SK-MEL-5 (cell line): ENCODE measurements at places on chromosomes 2 and 18.

GRCh38 chr18:76860411-76860810 lies 38.1 kb downstream of the ZNF236 start:
- DNase-seq, result no peak

DNA sequence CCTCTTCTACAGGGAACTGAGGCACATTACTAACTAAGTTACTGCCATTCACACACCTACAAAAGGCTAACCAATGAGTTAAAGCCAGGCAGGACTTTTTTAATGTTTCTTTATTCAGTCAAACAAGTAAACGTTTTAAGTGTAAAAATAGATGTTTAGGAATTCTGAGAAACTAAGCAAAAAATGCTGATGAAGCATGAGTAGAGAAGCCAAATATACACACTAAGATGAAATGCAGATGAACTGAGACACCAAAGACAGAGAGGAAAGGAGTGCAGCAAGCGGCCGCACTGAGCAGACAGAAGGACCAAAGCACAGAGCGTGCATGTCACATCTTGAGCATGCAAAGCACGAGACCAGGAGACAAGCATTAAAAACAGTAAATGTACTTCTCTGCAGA lies 17.9 kb downstream of the L3MBTL4 start:
- no peak for DNase-seq

- DNase-seq, result peak; percentile 54
Observed at GRCh38 chr2:232633413-232634205, at the start of gene EFHD1. Gene EFHD1, plus strand, starts transcription at chr2:232633604. Its CDS starts 101 bp downstream, at chr2:232633705.

DNA sequence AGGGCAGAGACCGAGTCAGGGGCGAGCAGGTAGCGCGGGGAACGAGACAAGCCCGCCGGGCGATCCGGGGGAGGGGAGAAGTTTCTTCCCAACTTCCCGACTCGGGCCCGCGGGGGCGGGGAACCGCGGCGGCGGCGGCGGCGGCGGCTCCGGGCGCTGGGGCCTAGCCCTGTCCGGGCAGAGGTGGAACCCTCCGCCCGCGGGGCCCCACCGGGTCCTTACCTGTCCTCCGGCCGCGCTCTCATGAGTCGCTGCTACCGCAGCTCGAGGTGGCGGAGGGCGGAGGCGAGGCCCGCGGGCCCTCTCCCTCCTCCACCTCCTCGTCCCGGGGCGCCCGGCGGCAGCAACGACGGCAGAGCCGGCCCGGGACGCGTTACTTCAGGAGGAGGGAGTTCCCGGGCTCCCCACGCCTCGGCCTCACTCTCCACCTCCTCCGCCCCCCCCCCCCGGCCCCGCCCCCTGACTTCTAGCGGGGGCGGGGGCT lies at the start of gene YES1:
Gene YES1, minus strand, starts transcription at position 351 of the 484 bp plus-strand sequence. CDS start 55,415 bp downstream, outside the sequence.
- peak; percentile 76 for DNase-seq

GRCh38 chr18:72409903-72410302 lies 134.2 kb downstream of the CBLN2 start:
- no peak for DNase-seq

- DNase-seq, result no peak
Observed at GRCh38 chr18:3392467-3392855, 57.5 kb upstream of the TGIF1 start.

- no peak for DNase-seq
Observed at GRCh38 chr2:121818546-121818945, 63.1 kb downstream of the TSN start.

- no peak for DNase-seq
Observed at GRCh38 chr2:80068038-80068731, 236.4 kb downstream of the LRRTM1 start.

DNA sequence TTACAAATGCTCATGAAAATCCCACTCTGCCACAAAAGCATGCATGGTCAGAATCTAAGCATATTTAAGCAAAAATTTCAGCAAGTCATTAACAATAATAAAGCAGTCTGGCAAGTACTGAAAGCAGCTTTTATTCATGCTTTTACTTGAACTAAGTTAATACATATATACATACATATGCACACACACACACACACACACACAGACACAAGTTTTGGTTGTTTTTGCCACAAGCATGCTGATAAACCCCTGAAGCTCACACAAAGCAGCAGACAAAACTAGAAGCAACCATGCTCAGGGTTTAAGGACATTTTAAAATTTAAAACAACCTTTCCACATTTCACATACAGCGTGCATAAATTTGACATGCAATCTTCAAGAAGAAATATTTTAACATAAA lies 819.1 kb upstream of the FSHR start:
- no peak for DNase-seq

GRCh38 chr2:97948926-97949325 lies 46.8 kb downstream of the TMEM131 start:
- no peak for DNase-seq

DNA sequence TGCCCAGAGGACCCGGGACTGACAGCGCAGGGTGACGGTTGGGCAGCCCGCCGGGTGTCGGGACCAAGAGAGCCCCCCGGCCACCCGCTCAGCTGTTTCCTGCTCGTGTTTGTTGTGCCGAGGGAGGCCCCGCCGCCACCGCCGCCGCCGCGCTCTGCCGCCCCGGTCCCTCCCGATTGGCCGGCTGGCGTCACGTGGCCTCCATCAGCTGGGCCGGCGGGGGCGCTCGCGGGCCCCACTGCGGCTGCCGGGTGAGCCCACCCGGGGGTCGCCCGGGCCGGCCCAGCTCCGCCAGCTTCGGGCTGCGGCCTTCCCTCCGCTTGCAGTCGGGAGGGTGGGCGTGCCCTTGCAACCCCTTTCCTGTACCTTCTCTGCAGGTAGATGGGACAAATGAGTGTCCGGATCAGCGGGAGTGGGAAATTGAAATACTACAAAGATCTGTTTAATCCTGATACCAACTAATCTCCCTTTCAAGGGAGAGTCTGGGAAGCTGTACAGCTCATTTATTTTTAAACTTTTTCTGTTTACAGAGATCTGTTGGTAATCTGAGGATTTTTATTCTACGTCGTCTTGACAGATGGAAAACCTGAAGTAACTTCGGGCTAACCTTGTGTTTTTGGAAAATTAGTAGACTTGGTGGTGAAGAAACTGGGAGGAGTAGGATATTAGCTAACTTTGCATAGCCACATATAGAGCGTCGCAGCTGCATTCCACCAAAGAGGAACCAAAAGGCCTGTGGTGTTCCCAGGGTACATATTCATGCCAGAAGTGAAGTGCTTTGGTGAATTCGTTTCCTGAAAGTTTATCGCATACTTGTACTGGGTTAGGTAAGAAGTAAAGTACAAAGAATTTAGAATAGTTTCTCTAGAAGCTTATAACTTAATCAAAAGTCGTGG lies 1.2 kb downstream of the YPEL5 start:
- peak; percentile 69 for DNase-seq

GRCh38 chr2:10009271-10009810 lies 34.0 kb upstream of the KLF11 start:
- DNase-seq, result no peak

- DNase-seq, result peak; percentile 59
Observed at GRCh38 chr2:85797921-85798320, 44.1 kb downstream of the ATOH8 start.

DNA sequence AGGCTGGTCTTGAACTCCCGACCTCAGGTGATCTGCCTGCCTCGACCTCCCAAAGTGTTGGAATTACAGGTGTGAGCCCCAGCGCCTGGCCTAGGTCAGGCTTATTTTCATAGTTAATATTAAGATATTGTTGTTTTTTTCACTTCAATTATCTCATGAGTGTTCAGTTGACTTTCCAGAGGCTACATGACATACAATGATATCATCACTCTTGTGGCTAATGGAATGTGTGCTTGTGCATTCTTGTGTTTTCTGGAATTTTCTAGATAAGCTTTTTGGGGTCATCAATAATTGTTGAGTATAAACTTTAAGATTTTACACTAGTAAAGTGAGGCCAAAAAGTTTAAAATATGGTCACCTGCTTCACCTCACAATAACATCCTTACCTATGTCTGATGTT lies 180.9 kb downstream of the FIGN start:
- no peak for DNase-seq

DNA sequence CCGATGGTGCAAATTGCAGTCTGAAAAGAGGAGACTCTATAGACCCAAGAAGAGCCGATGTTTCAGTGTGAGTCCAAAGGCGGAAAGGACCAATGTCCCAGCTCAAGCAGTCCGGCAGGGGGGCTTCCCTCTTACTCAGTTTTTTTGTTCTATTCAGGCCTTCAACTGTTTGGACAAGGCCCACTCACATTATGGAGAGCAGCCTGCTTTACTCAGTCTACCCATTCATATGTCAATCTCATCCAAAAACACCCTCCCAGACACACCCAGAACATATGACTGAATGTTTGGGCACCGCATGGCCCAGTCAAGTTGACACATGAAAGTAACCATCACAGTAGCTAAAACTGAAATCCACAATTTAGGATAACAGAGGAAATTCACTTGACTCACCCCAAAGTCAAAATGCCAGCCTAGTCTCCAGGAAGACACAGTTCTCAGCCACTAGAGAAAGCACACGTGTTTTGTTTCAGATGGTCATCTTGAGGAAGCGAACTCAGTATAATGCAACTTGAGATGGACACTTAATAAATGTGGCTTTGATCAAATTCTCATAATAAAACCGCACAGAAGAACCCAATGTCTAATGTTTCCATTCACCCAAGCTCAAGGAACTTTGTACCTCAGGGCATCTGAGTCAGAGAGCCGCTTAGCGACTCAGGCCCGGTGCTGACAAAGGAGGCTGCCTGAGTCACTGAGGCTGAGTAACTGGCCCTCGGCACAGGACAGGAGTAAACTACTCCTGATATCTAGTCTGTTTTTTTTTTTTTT lies 2.4 kb downstream of the FHL2 start:
- peak; percentile 92 for DNase-seq

- DNase-seq, result no peak
Observed at GRCh38 chr2:15369129-15369528, 192.0 kb downstream of the NBAS start.

DNA sequence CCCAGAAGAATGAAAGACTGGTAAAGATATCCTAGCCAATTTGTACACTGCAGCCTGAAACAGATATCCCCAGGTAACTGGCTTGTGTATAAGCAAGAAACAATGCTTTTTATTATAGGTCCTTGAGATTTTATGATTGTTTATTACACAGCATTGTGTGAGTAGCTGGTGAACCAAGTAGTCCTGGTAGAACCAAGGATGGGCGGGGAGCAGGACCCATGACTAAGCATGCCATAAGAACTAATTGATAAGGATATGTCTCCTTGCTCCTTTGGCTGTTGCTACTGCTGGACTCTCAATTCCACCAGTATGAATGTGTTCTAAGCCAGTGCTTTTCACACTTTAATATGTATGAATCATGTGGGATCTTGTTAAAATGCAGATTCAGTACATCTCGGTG lies 12.3 kb upstream of the ALMS1 start:
- DNase-seq, result no peak

- no peak for DNase-seq
Observed at GRCh38 chr18:31679791-31680432, 4.5 kb downstream of the B4GALT6 start.

GRCh38 chr2:99485824-99486223 lies 4.0 kb downstream of the REV1 start:
- no peak for DNase-seq

DNA sequence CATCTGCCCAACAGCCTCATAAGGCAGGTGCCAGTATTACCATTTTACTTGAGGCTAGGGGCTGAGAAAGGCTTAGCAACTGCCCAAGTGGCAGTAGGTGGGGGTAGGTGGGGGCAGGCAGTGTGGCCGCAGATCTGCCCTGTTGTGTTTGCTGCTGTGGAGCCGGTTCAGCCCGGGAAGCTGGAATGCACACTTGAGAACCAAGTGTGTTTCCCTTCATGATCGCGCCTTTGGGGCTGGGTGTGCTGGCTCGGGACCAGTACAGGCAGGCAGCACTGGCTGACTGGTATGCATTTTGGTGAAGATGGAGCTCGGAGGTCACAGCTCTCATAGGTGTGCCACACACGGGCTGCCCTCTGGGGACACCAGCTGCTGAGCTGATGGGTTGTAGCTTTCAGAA lies 85.1 kb downstream of the CABLES1 start:
- DNase-seq, result no peak

GRCh38 chr18:13051159-13051558 lies 60.0 kb downstream of the CEP192 start:
- no peak for DNase-seq

DNA sequence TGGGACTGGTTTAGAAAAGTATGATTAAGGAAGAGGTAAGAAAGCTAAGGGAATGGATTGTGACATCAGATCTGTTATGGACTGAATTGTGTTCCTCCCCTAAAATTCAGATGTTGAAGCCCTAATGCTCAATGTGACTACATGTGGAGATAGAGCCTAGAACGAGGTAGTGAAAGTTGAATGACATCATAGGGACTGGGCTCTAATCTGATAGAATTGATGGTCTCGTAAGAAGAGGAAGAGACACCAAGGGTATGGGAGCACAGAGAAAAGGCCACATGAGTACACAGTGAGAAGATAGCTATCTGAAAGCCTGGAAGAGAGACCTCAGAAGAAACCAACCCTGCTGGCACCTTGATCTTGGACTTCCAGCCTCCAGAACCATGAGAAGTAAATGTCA lies 178.3 kb downstream of the TRIB2 start:
- DNase-seq, result no peak

GRCh38 chr2:197211881-197212342 lies 98.7 kb downstream of the ANKRD44 start:
- no peak for DNase-seq

GRCh38 chr2:214545898-214546542 lies 135.2 kb downstream of the VWC2L start:
- no peak for DNase-seq

- DNase-seq, result no peak
Observed at GRCh38 chr2:190842606-190843104, 38.0 kb upstream of the GLS start.

DNA sequence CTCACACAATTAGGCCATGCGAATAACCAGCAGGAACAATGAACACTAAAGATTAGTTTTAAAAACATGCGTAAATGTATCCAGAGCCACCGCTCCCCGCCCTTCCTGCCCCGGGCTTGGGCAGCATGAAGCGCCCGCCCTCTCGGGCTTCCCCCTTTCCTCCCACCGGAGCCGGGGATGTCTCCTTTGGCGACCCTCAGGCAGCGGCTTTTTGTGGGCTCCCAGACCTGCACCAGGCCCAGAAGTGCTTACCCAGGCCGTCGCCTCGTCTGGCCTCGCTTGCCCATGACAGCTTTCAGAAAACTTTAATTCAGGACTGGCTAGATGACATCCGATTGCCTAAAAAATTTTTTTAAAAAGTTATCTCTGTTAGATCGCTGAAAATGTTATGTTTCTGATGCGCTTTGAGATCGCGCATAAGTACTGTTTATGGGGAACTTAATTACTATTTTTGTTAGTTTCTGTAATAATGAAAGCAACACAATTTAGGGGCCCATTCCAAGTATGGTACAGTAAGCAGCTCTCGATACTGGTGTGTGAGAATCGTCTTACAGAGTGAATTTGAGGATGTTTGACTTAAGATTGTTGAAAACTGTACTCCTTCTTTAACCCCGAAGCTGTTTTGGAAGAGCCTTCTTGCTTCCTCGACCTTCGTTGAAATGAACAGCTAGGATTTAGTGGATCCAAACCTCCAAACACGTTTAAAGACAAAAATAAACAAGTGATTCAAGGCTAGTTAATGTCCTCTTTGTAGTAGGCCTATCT lies 1.1 kb downstream of the MAP3K20 start:
- peak; percentile 12 for DNase-seq
